Thymus (tissue), 14 donors: ENCODE measurements at places on chromosomes 5 and 9. TPM values are rescaled to one million over a fixed set of nuclear protein-coding genes. Genes with fewer than 3 reads are reported as not detected.

GRCh38 chr9:128486201-128486600 lies 18.3 kb upstream of the GLE1 start:
- no peak overlapping the region for H3K4me3 ChIP-seq
- no peaks in the 10 kb centered on the region for H3K4me1 ChIP-seq
- no peaks in the 10 kb centered on the region for H3K27me3 ChIP-seq
- H3K27ac ChIP-seq, result no peak overlapping the region
- DNase-seq, result no peak

DNA sequence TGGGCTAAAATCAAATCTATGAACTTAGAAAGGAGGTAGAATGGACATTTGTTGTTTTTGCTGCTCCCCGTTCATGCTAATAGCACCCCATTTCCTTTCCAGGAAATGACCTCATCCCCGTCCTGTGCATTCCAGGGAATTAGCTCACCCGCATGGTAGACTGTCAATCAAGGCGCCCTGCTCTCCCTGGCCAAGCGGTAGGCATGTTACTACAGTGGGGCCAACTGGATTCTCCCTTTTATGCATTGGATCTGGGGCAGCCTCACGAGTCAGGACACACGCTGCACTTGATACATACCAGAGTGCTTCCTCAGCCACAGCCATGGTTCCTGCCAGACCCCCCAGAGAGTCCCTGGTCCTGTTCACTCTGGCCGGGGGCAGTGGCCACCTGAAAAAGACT lies 111.0 kb upstream of the PTCH1 start:
- H3K4me1 ChIP-seq, result no peaks in the 10 kb centered on the region
- no peak overlapping the region for H3K27ac ChIP-seq
- no peak for DNase-seq

Gene SPINK1
- 1.5 TPM for total RNA-seq

DNA sequence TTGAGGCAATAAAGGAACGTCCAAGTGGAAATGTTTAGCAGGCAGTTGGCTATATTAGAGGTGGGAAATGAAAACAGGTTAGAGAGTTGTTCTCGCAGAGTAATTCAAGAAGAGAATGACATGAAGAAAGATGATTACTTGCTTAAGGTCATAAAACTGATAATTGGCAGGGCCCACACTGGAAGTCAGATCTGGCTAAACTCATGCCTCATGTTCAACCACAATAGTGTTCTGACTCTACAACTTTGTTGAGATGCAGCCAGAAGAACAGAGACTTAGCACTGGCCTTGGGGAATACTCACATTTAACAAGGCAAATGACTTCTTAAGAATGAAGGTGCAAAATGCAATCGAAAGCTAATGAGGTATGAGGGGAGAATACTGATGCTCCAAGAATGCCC lies 27.2 kb upstream of the TNFSF8 start:
- H3K4me3 ChIP-seq, result no peak overlapping the region
- H3K36me3 ChIP-seq, result no peaks in the 10 kb centered on the region
- no peaks in the 10 kb centered on the region for H3K27me3 ChIP-seq
- H3K27ac ChIP-seq, result no peak overlapping the region
- DNase-seq, result no peak

- no peaks in the 10 kb centered on the region for H3K4me1 ChIP-seq
- H3K27ac ChIP-seq, result no peak overlapping the region
- no peak for DNase-seq
These were observed 103.6 kb downstream of the PSAT1 start for GRCh38 chr9:78400496-78400895.

Gene LCN9
- total RNA-seq, result not detected

DNA sequence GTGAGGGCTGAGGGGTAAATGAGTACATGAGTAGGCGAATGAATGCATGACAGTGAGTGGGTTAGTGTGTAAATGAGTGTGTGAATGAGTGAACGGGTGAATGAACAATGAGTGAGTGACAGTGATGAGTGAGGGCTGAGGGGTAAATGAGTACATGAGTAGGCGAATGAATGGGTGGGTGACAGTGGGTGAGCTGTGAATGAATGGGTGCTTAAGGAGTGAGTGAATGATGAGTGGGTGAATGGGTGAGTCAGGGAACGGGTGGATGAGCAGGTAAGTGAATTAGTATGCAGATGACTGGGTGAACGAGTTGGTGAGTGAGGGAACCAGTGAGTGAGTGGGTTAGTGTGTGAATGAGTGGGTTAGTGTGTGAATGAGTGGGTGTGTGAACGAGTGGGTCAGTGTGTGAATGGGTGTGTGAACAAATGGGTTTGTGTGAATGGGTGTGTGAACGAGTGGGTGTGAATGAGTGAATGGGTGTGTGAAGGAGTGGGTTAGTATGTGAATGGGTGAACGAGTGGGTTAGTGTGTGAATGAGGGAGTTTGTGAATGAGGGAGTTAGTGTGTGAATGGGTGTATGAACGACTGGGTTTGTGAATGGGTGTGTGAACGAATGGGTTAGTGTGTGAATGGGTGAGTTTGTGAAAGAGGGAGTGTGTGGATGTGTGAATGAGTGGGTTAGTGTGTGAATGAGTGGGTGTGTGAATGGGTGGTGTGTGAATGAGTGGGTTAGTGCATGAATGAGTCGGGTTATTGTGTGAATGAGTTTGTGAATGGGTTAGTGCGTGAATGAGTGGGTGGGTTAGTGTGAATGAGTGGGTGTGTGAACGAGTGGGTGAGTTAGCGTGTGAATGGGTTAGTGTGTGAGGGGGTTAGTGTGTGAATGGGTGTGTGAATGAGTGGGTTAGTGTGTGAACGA lies 32.9 kb downstream of the NKD2 start:
- H3K4me1 ChIP-seq, result no peaks in the 10 kb centered on the region
- no peak overlapping the region for H3K4me3 ChIP-seq
- H3K27ac ChIP-seq, result no peak overlapping the region
- no peaks in the 10 kb centered on the region for H3K27me3 ChIP-seq
- peaks cover 15% of the 10 kb centered on the region for H3K36me3 ChIP-seq

DNA sequence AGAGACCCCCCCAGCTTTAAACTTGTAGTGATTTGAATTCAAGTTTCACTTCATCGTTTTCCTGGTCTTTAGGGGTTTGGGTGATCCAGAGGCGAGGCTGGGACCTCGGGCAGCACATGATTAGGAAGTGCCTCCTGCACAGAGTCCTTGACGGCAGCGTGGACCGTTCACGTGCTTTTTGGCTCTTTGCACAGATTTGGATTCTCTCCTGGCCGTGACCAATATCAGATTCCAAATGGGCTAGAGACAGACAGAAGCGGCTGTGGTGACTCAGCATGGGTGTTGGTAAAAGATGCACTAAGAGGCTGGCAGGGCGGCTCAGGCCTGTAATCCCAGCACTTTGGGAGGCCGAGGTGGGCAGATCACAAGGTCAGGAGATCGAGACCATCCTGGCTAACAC lies 117.2 kb upstream of the CACNA1B start:
- no peak overlapping the region for H3K4me3 ChIP-seq
- peaks cover 13% of the 10 kb centered on the region for H3K4me1 ChIP-seq
- H3K27me3 ChIP-seq, result no peaks in the 10 kb centered on the region
- peaks cover 74% of the 10 kb centered on the region for H3K36me3 ChIP-seq
- H3K27ac ChIP-seq, result no peak overlapping the region

DNA sequence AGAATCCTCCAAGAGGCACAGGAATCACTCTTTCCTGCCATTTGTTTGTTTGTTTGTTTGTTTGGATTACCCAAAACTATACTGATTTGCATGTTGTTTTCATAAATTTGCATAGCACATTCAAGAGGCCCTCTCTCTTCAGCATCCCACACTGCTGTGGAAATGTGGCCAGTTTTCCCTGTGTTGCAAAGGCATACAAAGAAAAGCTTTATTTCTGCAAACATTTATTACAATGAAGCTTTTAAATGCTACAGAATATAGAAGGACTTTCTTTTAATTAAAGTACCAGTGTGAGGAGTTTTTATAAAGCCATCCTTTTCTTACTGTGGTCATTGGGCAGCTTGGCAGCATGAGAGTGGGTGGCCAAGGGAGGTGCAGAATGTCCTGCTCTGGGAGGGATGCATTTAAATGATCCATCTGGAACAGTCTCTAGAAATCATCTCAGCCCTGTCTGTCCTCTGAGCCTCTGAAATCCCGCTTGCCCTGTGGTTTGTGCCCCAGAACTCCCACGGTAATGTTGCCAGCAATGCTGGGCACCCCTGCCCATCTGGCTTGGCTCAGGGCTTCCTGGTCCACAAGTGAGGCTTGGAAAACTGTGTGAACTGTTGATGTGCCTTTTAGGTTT lies 356.8 kb upstream of the KIF2A start:
- no peak for DNase-seq
- H3K4me3 ChIP-seq, result no peak overlapping the region
- no peaks in the 10 kb centered on the region for H3K36me3 ChIP-seq
- no peaks in the 10 kb centered on the region for H3K4me1 ChIP-seq

GRCh38 chr9:137228506-137228967 lies 1.2 kb downstream of the RNF224 start:
- peaks cover 6% of the 10 kb centered on the region for H3K27me3 ChIP-seq
- no peak for DNase-seq
- no peak overlapping the region for H3K27ac ChIP-seq
- H3K4me3 ChIP-seq, result no peak overlapping the region
- no peaks in the 10 kb centered on the region for H3K36me3 ChIP-seq

DNA sequence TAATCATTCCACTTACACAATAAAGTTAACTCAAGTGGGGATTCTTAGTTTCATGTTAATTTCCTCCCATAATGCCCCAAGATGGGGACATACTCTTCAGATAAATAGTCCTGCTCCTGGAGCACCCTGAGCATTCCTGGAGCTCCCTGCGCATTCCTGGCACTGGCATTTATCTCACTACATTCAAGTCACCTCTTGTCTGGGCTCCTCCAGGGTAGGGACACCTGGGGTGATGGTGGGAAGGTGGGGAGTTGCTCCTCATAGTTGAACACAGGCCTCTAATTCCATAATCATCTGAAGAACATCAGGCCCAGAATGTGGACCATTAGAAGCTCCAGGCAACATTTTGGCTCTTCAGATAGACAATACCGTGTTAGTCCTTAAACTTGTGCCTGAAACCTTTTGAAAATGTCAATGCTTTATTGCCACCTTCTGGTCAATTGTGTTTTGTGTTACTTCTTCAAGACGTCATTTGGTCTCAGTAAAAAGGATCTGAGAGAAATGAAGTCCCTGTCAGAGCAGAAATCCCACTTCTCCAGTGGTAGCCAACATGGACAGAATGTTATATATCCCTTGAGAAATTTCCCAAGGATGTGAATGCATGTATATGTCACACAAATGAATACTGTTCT lies 14.2 kb upstream of the AGGF1 start:
- H3K4me3 ChIP-seq, result no peak overlapping the region
- H3K27ac ChIP-seq, result no peak overlapping the region
- no peak for DNase-seq
- H3K27me3 ChIP-seq, result no peaks in the 10 kb centered on the region
- no peaks in the 10 kb centered on the region for H3K4me1 ChIP-seq

DNA sequence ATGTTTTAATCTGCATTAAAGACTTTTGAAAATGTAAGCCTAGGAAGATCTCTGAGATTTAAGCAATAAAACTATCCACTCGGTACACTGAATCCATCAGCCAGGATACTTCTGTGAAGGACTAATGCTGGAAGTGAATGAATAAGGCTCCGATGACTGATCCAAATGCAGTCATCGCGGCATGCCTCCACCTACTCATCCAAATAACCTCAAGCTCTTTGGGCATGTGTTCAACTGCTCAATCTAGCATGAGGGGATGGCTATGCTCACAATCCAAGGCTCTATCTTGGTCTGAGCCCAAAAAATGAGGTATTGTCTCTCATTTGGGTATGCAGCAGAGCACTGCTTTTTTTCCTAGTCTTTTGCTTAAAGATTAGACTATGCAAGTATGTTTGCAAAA lies 19.2 kb downstream of the MARCHF3 start:
- H3K27me3 ChIP-seq, result no peaks in the 10 kb centered on the region
- H3K27ac ChIP-seq, result no peak overlapping the region
- H3K36me3 ChIP-seq, result no peaks in the 10 kb centered on the region
- H3K4me1 ChIP-seq, result no peaks in the 10 kb centered on the region

Gene FAM169A
- 11.6 TPM for total RNA-seq

Gene IFNA21
- total RNA-seq, result not detected

DNA sequence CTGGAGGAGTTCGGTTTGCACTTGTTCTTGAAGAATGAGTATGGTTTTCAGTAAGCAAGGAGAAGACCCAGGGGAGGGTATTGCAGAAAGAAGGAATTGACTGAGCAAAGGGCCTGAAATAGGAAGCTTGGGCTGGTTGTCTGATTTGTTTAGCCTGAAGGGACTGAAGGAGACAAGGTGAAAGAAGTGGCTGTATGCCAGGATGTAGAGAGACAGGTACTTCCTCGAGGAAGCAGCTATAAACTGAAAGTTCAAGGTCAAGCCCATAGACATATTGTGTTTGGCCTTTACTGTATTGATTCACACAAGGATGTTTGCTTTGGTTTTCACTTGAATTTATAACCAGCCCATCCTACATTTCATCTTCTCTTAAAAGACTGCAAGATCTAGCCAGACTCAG lies 183.1 kb downstream of the PALM2AKAP2 start:
- no peaks in the 10 kb centered on the region for H3K36me3 ChIP-seq
- H3K4me1 ChIP-seq, result peaks cover 16% of the 10 kb centered on the region
- H3K27ac ChIP-seq, result no peak overlapping the region
- DNase-seq, result no peak
- H3K27me3 ChIP-seq, result no peaks in the 10 kb centered on the region
- H3K4me3 ChIP-seq, result no peak overlapping the region

- H3K27me3 ChIP-seq, result peaks cover 23% of the 10 kb centered on the region
- no peaks in the 10 kb centered on the region for H3K36me3 ChIP-seq
- no peak overlapping the region for H3K27ac ChIP-seq
- H3K4me1 ChIP-seq, result peaks cover 10% of the 10 kb centered on the region
- DNase-seq, result no peak
These were observed 510 bp downstream of the NOXA1 start for GRCh38 chr9:137423514-137424291.

GRCh38 chr9:89498852-89499480 lies 1.1 kb upstream of the SEMA4D start:
- H3K27ac ChIP-seq, result peak overlapping the region; percentile 91
- no peak overlapping the region for H3K4me3 ChIP-seq
- H3K4me1 ChIP-seq, result peaks cover 83% of the 10 kb centered on the region
- DNase-seq, result no peak

GRCh38 chr5:60651872-60652620 lies 47.9 kb downstream of the DEPDC1B start:
- no peaks in the 10 kb centered on the region for H3K36me3 ChIP-seq
- no peak overlapping the region for H3K4me3 ChIP-seq

GRCh38 chr5:67639976-67640375 lies 443.4 kb upstream of the CD180 start:
- no peak overlapping the region for H3K4me3 ChIP-seq
- no peak overlapping the region for H3K27ac ChIP-seq
- H3K27me3 ChIP-seq, result no peaks in the 10 kb centered on the region
- peaks cover 13% of the 10 kb centered on the region for H3K4me1 ChIP-seq
- no peak for DNase-seq
- no peaks in the 10 kb centered on the region for H3K36me3 ChIP-seq
